SK-MEL-5 (cell line): ENCODE measurements at places on chromosomes 13 and 19. TPM values are rescaled to one million over a fixed set of nuclear protein-coding genes. Genes with fewer than 3 reads are reported as not detected.
A peak's percentile ranks its signal among the peaks of the same experiment; 100 is the strongest.

FLT3LG gene
- total RNA-seq: 0.27 and 0.37 TPM in 2 replicates

ZNF90 gene
- total RNA-seq: 0.77 TPM in 1 of 2 replicates, not detected in the other

CYP2F1 gene
- total RNA-seq: not detected in 2 replicates

STXBP2 gene
- 1.0 and 1.3 TPM in 2 replicates for total RNA-seq

SIGLECL1 gene
- total RNA-seq: not detected in 2 replicates

ZNF433 gene
- 1.1 and 2.3 TPM in 2 replicates for total RNA-seq

IZUMO4 gene
- total RNA-seq: 0.40 TPM in 1 of 2 replicates, not detected in the other

CD209 gene
- total RNA-seq: not detected in 2 replicates

DPRX gene
- total RNA-seq: not detected in 2 replicates

STOML3 gene
- 0.13 TPM in 1 of 2 replicates, not detected in the other for total RNA-seq

DNA sequence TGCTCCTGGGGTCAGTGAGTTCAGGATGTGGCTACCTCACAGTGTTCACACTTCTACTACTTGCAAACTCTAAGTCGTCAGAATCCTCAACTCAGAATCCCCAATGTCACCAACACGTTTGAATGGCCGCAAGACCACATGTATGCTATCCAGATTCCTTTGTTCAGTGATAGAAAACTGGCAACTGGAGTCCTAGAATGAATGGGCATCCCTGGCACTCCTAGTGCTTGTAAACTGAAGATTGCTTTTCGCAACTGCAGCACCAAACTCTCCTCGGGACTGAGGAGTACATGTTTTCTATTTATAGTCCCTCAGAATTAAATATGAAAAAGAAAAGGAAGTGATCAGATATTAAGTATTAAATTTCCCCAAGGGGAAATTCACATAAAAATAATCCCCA is 4.9 kb downstream of the SMAD9 start:
- no peak for DNase-seq

- peak; percentile 92 for DNase-seq
Measured at GRCh38 chr13:74206061-74206561, 71.9 kb upstream of the KLF12 start.

- DNase-seq: no peak
Measured at GRCh38 chr19:44871809-44872208, 19.2 kb upstream of the TOMM40 start.

GRCh38 chr19:55678121-55678671 is 3.2 kb downstream of the EPN1 start:
- DNase-seq: no peak

GRCh38 chr13:75296641-75297040 is 185.3 kb downstream of the TBC1D4 start:
- DNase-seq: no peak

DNA sequence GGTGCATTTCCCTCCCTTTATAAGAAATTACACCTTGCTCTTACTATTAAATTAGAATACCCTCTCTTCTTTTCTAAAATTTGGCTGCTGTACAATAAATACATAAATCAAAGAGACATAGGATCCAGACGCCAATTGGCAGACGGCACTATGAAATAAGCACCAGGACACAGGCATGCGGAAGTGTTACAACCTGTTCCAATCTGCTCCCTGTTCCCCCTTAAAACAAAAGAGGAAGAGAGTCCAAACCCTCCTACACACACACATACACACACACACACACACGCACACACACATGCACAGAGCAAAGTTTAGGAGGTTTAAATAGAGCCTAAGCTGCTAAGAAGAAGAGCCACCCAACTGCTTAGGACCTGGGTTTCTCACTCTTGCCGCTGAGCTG is 75.6 kb upstream of the ZNF507 start:
- DNase-seq: no peak

DNA sequence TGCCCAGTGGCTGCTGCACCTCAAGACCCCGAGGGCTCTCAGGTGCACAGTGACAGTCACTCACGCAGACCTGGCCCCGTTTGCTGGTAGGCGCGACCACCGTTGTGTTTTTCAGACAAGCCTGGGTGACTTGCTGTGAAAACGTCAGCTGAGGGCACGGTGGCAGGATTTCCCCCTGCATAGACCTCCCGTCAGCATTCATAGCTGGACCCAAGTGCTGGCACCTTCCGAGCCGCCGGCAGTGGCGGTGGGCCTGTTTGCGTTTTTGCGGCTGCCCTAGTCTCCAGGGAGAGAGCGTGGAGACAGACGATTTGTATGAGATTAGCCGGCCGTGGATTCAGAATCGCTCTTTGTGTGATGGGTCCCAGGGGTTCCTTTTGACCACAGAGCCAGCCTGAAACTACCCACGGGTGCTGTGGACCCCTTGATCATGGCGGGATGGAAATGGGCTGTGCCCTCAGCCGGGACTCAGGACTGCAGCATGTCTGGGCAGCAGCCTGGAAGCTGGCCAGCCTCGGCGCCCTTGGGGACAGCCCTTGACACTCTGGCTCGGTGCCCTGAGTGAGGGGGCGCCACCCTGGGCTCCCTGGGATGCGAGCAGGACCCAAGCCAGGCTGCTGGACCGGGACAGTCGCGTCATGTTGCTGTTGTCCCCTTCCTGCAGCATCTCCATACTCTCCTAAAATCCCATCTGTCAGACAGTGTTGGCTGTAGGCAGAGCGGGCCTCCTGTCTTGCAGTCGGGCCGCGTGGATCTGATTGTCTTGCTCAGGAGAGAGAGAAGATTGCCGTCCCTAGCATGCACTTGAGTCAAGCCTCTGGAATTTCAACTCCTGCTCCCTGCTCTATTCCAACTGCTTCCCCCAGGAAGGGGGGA is 8.6 kb downstream of the KDM4B start:
- DNase-seq: no peak

- DNase-seq: peak; percentile 34
Measured at GRCh38 chr13:97395447-97396136, 38.4 kb upstream of the RAP2A start.

- DNase-seq: no peak
Measured at GRCh38 chr13:82569581-82569980, 1312.7 kb downstream of the SLITRK1 start.

GRCh38 chr13:50672025-50672424 is 171.5 kb downstream of the DLEU7 start:
- DNase-seq: peak; percentile 23

DNA sequence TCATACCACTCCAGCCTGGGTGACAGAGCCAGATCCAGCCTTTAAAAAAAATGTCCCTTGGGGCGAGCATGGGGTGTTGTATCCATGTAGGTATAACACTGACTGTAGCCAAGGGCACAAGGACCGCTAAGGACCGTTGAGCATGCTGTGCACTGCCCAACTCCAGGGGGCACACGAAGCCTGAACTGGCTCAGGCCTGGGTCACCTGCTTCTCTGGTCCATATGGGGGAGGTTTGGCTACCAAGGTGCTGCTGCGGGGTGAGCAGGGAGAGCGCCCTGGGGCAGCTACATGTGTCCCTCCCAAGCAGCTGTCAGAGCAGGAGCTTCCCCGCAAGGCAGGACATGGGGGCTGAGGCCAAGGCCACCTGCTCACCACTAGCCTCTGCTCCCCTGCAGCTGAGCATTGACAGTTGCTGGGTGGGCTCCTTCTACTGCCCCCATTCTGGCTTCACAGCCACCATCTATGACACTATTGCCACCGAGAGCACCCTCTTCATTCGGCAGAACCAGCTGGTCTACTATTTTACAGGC is 16.3 kb downstream of the CATSPERG start:
- no peak for DNase-seq

DNA sequence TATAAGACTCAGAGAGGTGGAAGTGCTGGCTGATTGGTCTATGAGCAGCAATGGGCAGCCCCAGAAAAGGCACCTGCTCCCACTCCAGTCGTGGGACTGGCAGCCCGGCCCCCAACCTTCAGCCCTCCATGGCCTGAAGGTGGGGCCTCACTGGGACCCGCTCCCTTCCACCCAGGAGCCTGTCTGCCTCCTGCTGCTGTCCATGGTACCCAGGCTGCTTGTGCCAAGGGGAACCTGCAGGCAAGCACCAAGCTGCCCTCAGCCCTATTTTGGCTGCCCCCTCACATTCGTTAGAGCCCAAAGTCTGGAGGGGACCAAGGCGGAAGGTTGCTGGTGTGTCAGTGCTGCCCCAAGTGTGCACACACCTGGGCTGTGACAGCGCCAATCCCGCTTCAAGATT is 2304.9 kb downstream of the PCDH9 start:
- DNase-seq: no peak

DNA sequence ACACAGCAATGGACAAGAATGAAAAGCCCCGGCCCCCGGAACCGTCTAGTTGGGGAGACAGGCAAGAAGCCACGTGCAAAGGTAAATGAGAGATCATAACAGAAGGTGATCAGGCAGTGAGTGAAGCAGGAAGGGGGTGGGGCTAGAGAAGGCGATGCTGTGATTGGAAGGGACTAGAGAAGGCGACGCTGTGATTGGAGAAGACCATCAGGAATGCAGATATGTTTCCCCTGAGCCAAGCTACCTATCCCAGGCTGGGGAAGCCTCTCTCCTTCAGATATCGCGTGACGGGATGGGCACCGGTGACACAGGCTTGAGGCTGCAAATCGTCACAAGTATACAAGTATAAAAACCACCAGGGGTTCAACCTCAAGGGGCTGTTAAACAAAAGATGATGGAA is 21.8 kb downstream of the DCAF15 start:
- DNase-seq: peak; percentile 43

GRCh38 chr13:47757466-47758080 is 243.5 kb downstream of the SUCLA2 start:
- no peak for DNase-seq
